Endothelial cell of umbilical vein (primary cell): ENCODE measurements at places on chromosomes 1 and 21. TPM values are rescaled to one million over a fixed set of nuclear protein-coding genes. Genes with fewer than 3 reads are reported as not detected.

DNA sequence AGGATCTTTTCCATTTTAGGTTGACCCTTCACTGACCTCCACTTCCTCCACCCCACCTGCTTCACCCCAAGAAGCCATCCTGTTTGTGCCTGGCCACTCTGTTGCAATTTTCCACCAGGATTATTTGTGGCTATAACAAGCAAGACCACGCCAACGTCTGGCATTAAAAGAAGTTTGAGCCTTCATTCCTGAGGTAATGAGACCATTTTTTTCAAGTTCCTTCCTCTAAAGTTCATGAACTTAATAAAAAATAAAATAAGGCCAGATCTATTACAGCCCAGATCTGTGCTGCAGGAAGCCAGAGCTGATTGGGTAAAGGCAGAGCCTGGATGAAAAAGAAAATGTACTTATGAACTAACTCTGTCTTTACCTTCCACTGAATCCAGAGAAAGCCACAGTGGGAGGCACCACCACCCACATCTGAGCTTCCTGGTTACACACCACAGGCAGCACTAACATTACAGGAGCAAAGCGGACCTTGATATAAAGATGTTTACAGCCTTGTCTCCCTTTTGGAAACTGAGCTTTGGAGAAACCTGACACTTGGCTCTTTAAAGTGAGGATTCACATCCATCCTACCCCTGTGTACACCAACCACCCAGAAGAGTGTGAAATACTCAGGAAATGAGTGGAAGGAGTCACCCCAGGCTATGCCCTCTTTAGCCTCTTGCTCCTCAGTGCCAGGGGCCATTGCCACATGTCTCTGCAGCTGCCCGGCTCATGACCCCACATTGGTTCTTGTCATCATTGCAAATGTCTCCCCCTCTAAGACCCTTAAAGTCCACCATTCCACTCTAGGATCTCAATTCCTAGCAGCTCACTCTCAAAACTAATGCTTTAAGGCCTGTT is 293.6 kb downstream of the PLPP3 start:
- peak; percentile 69 for DNase-seq
- no peaks in the 10 kb centered on the region for H3K27me3 ChIP-seq
- H3K4me1 ChIP-seq, result peaks cover 10% of the 10 kb centered on the region
- no peak overlapping the region for H3K27ac ChIP-seq
- no peaks in the 10 kb centered on the region for H3K36me3 ChIP-seq

DNA sequence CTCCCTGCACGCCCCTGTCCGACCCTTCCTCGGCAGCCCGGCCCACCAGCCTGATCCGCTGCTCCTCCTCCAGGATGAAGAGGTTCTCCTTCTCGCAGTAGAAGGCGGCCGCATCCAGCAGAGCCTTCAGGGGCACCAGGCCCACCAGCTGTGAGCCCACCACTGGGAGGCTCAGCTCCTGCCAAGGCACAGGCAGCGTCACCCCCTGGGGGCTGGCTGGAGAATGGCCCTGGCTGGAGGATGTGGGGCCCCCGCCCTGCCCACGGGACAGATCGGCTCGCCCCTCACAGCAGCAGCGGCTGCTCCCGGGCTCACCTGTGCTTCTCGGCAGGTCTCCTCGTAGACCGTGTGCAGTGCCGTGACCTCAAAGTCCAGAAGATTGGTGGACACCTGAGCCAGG is 5.3 kb downstream of the FTCD start:
- no peak overlapping the region for H3K27ac ChIP-seq
- no peak for DNase-seq
- no peaks in the 10 kb centered on the region for H3K27me3 ChIP-seq
- no peaks in the 10 kb centered on the region for H3K4me1 ChIP-seq
- H3K4me3 ChIP-seq, result no peak overlapping the region
- no peaks in the 10 kb centered on the region for H3K36me3 ChIP-seq

FGR gene
- not detected in 2 replicates for total RNA-seq

DNA sequence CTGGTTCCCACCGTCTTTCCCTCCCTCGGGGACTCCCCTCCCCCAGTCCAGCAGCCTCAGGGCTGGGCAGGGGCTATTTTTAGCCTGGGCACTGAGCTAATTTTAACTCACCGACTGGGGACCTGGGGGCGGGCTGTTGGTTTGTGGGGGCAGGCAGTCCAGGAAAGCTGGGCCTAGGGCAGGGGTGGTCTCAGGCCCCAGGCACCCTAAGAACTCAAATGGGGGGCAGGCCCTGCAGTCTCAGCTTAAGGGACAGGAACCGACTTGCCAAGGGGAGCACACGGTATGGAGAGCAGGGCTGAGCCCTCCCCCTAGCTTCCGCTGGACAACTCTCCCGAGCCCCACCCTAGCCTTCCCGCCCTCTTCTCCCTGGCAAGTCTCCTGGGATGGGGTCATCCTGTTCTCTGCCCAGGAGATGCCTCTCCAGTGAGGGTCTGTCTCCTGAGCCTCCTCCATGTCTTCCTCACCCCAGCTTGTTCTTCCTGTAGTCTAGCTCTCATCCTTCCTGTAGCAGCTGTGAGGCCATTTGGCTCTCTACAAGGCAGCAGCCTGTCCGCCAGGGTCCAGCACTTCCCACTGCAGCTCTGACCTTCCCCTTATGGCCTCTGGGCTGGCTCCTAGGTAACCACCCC is 10.1 kb downstream of the MEF2D start:
- no peaks in the 10 kb centered on the region for H3K36me3 ChIP-seq
- DNase-seq, result no peak

DNA sequence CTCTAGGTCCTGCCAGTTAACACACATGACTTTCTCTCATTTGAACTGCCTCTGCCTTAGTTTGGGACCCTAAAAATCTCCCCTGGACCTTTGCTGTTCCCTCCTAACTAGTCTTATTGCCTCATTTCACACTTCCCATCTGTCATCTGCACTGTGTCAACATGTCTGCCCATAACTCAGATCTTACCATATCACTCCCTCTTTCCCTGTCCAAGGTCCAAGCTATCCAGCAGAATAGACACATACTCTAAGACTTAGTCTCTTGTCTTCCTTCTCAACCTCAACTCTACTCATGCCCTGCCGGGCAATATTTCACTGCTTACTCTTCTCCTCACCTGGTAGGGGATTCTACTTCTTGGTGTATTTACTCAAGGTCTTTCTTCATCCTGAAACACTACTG is 79.5 kb upstream of the DAB1 start:
- no peak overlapping the region for H3K27ac ChIP-seq
- H3K36me3 ChIP-seq, result no peaks in the 10 kb centered on the region
- H3K4me3 ChIP-seq, result no peak overlapping the region
- H3K4me1 ChIP-seq, result no peaks in the 10 kb centered on the region
- no peaks in the 10 kb centered on the region for H3K27me3 ChIP-seq

CNIH3 gene
- total RNA-seq, result 1.0 and 2.5 TPM in 2 replicates

GRCh38 chr1:208681878-208682663 is 437.9 kb upstream of the PLXNA2 start:
- DNase-seq, result peak; percentile 94
- no peak overlapping the region for H3K4me3 ChIP-seq
- no peaks in the 10 kb centered on the region for H3K36me3 ChIP-seq
- H3K27me3 ChIP-seq, result no peaks in the 10 kb centered on the region

- H3K4me1 ChIP-seq, result peaks cover 11% of the 10 kb centered on the region
- no peak overlapping the region for H3K4me3 ChIP-seq
- no peak for DNase-seq
- no peaks in the 10 kb centered on the region for H3K36me3 ChIP-seq
Observed at GRCh38 chr1:208247696-208248095, 3.5 kb upstream of the PLXNA2 start.

GRCh38 chr1:12549460-12550349 is 68.3 kb downstream of the DHRS3 start:
- no peaks in the 10 kb centered on the region for H3K27me3 ChIP-seq
- no peaks in the 10 kb centered on the region for H3K36me3 ChIP-seq
- peaks cover 16% of the 10 kb centered on the region for H3K4me1 ChIP-seq
- H3K27ac ChIP-seq, result peak overlapping the region; percentile 91
- no peak overlapping the region for H3K4me3 ChIP-seq

- H3K36me3 ChIP-seq, result no peaks in the 10 kb centered on the region
- DNase-seq, result no peak
- no peak overlapping the region for H3K4me3 ChIP-seq
- H3K27me3 ChIP-seq, result no peaks in the 10 kb centered on the region
Observed at GRCh38 chr1:44261962-44262361, 48.7 kb downstream of the DMAP1 start.

SYT11 gene
- 33.7 and 36.5 TPM in 2 replicates for total RNA-seq

DNA sequence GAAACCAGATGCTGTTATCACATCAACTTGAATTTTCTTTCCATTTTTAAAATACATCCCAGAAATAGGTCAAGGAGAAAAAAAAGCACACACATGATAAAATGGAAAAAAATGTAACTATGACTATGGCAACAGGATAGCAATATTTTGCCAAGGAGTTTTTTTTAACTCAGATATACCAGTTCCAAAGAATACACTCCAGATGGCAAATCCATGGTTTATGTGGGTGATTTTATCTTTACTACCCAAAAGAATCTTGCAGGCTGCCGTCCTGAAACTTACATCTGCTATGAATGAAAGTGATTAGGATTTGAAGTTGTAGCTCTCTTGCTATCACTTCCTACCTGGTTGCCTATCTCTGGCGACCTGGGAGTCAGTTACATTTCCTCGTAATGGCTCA is 91.0 kb upstream of the PLPPR4 start:
- no peaks in the 10 kb centered on the region for H3K27me3 ChIP-seq
- H3K4me1 ChIP-seq, result peaks cover 6% of the 10 kb centered on the region
- no peaks in the 10 kb centered on the region for H3K36me3 ChIP-seq
- no peak overlapping the region for H3K27ac ChIP-seq

DNA sequence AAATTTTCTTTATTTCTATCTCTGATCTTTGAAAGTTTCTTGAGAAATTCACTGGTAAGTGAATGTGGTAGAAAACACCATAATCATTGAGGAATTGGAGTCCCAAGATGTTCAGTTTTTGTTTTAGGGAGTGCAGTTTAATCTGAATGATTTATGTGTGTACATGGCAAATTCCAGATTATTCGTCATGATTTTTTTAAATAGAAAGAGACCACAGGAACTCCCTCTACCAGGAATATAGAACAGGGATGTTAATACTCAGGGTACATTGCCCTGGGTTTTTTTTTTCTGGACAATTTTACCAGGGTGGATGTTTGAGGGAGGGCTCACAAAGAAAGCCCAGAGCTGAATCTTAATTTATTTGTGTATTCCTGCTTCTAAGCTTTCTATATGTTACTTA is 109.0 kb downstream of the VPS13D start:
- H3K27ac ChIP-seq, result no peak overlapping the region
- H3K27me3 ChIP-seq, result no peaks in the 10 kb centered on the region
- DNase-seq, result no peak

SLC30A10 gene
- total RNA-seq, result not detected in 2 replicates

GRCh38 chr1:26826261-26827105 is at the start of gene ZDHHC18:
ZDHHC18 (plus strand) TSS chr1:26826688; CDS start chr1:26826805, 117 bp downstream.
- no peak within 1 kb of the TSS for H3K27ac ChIP-seq
- H3K27me3 ChIP-seq, result no peaks in the 10 kb centered on the region
- H3K4me3 ChIP-seq, result peak within 1 kb of the TSS; percentile 60
- H3K4me1 ChIP-seq, result peaks cover 11% of the 10 kb centered on the region
- H3K36me3 ChIP-seq, result no peaks in the 10 kb centered on the region

DNA sequence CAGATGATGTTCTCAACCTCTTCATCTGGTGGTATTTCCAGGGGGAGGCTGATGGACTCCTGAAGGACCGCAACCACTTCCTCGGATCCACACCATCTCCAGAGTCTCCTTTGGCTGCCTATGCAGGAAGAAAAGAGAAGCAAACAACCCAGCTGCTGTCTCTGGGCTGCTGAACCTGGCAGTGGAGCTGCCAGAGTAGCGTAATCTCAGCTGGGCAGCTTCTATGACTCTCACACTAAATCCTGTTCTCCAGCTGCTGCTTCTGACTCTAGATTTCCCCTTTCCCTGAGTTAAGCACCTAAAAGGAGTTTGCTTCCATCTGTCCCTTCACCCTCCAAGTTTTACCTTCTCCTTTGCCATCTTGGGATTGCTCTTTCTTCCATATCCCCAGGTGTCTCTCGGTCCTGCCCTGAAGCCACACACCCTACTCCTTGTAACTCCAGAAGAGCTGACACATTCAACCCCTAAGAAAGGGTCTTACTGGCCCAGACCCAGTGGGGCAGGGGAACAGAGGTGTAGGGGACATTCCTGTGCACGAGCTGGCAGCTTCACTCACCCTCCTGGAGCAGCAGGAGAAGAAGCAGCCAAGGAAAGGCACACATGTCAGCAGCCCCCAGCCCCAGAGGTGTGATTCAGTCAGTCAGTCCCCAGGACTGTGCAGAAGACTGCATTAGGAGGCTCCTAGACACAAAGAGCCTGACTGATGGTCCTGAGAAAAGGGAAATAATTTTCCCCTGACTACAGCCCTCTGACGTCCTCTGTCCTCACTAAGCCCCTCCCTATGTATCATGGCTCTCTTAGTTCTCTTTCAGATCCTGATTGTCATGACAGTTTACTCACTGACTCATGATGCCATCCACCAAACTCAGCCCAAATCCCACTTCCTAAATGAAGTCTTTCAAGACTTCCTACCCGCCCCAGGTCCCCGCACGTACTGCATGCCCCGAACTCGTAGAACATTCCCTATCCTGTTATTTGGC is at the start of gene SLAMF9:
Gene SLAMF9 (minus strand): TSS at position 702 of the 980 bp plus-strand sequence. CDS start 100 bp downstream, at position 602.
- no peak within 1 kb of the TSS for H3K27ac ChIP-seq
- H3K4me1 ChIP-seq, result no peaks in the 10 kb centered on the region
- no peak for DNase-seq
- peaks cover 25% of the 10 kb centered on the region for H3K27me3 ChIP-seq
- H3K4me3 ChIP-seq, result no peak within 1 kb of the TSS
- no peaks in the 10 kb centered on the region for H3K36me3 ChIP-seq

DNA sequence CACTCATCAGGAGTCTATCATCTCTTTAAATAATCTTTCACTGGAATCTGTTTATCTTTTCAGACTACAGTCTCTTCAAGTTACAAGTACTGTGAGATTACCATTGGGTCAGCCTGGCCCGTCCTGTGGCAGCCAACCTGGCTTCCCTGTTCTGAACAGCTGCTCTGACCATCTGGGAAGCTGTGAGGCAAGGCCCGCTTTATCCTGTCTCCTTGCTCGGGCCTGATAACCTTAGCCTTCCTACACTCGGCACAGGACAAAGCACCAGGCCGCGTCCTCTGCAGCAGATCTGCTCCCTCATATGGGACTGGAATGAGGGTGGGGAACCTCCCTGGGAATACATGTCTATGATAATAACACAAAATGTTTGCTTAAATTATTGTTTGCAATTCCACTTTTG is 113.3 kb downstream of the PTPN14 start:
- no peaks in the 10 kb centered on the region for H3K27me3 ChIP-seq
- no peaks in the 10 kb centered on the region for H3K36me3 ChIP-seq
- H3K4me1 ChIP-seq, result peaks cover 27% of the 10 kb centered on the region
